Urothelium cell line (cell line): ENCODE measurements at places on chromosomes 7 and 10.

GRCh38 chr7:158816271-158816670 is 13.0 kb downstream of the ESYT2 start:
- no peak for DNase-seq

DNA sequence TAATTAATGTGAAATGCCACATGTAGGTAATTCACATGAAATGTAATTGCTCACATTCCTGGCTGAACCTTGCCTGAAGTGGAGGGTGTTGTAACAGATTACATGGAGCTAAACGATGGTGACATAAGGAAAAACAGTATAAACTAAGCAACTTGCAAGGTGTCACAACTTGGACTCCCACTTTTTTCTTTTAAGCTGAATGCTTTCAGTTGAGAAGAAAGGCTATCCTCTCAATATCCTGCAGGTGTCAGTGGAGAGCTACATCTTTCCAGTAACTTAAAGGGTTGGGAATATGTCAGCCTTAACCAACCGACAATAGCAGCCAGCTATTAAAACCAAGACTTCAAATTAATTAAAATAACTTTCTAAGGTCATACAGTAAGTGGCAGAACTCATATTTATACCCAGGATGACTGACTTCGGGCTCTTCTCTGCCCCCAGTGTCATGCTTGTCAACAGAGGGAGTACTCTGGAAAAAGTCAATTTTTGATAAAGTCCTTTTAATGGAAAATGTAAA is 33.7 kb downstream of the NRBF2 start:
- peak; percentile 58 for DNase-seq

GRCh38 chr10:53256623-53257022 is 484.0 kb upstream of the MBL2 start:
- peak; percentile 65 for DNase-seq

GRCh38 chr10:96577069-96577468 is 9.7 kb downstream of the TM9SF3 start:
- DNase-seq, result no peak

DNA sequence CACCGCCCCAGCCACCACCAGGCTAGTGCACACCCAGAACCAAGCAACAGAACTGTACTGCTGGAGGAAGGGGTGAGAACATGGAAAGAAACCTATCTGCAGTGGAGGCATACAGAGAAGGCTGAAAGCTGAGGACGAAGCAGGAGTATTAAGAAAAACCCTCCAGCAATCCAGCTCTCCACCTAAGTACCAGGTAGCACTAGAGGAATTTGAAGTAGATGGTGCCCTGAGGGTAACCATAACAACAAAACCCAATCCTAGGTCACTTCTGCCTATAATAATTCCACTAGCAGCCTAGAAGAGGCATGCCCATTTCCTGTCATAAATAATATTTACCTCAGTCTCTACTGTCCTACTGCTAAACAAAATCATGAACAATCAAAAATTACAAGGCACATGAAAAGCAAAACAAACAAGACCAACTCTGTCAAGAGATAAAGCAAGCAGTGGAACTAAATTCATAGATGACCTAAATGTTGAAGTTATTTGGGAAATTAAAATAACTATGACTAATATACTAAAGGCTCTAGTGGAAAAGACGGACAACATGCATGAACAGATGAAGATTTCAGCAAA is 51.1 kb downstream of the HYCC1 start:
- DNase-seq, result no peak

- no peak for DNase-seq
Observed at GRCh38 chr10:71801361-71801760, 28.0 kb upstream of the VSIR start.

DNA sequence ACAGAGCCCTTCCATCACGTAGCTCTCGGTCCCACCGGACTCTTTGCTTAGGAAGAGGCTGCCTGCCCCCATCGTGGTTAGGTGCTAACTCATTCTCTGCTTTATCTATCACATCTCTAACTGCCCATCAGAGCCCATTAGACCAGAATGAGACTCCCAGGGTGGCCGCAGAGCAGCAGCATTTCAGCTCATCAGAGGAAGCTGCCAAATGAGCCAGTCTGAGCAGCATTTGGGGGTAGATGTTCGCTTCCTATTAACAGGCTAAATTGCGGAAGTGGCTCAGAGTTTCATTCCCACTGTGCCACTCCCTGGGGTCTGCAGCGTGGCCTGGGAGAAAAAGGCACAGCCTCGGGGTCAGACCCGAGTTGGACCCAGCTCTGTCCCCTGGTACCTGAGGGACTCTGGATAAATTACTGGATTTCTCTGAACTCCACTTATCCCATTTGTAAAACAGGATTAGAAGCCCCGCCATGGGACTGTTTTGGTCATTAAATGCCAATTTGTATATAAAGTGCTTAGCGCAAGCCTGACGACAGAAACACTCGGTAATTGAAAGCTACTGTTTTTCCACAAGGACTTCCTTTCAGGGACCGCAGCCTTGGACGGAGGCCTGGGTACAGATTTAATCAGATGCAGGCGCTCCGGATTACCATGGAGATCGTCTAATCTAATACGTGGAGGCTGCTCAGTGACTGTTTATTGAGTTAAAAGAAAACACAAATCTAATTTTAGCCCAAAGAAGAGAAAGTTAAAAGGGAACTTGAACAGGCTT is 73.8 kb upstream of the PRLHR start:
- DNase-seq, result no peak

- peak; percentile 62 for DNase-seq
Observed at GRCh38 chr7:154794147-154794780, 208.7 kb downstream of the PAXIP1 start.

- no peak for DNase-seq
Observed at GRCh38 chr7:33776788-33777187, 128.6 kb upstream of the BMPER start.

DNA sequence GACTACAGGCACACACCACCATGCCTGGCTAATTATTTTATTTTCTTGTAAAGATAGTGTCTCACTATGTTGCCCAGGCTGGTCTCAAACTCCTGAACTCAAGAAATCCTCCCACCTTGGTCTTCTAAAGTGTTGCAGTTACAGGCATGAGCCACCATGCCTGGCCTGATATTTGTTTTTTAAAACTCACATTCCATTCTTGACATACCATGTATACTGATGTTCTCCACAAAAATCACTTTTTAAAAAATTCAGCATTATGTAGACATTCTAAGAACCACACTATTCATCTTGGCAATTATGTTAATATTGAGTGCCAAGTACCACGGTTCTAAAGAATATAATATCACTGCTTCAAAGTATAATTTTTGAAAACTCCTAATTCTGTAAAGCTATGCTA is 43.5 kb downstream of the IDE start:
- DNase-seq, result no peak

GRCh38 chr7:65731562-65732035 is 141.3 kb upstream of the VKORC1L1 start:
- no peak for DNase-seq

- no peak for DNase-seq
Observed at GRCh38 chr10:22016046-22016705, 12.6 kb upstream of the DNAJC1 start.

DNA sequence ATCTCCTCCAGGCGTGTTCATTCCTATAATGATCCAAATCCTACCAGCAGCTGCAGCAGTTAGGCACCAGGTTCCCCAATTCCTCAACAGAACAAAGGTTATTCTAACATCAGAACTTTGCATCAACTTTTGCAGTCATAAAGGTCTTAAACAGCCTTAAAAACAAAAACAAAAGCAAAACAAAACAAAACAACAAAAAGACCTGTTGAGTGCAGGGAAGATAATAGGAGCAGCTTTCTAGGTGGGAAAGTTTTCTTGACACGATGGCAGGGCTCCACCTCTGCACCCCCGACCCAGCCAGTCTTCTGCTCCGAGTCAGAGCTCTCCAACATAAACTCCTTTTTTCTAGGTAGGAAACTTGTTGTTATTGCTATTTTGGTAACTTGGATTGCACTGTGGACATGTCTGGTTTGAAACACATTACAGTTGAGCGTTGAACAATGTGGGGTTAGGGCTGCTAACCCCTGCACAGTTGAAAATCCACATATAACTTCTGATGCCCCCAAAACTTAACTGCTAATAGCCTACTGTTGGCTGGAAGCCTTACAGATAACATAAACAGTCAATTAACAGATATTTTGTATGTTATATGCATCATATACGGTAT is 77.6 kb downstream of the MTPN start:
- DNase-seq, result no peak

- DNase-seq, result no peak
Observed at GRCh38 chr7:127946847-127947246, 84.4 kb downstream of the LRRC4 start.

DNA sequence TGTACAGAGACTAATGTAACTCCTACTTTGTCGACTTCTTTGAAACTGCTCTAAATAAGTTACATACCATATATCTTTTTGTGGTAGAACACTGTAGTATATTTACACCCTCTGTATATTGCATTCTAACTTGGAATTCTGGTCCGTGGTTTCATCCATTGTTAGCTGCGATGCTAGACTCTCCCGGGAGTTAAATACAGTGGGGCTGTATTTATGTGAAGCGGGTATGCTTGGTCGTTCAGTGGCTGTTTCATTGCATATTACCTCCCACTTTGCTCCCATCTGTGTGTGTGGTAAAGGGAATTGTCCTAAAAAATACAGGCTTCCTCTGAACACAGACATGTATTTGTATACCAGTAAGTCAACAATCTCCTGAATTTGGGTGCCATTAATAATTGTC is 231.1 kb downstream of the SLC25A13 start:
- no peak for DNase-seq

DNA sequence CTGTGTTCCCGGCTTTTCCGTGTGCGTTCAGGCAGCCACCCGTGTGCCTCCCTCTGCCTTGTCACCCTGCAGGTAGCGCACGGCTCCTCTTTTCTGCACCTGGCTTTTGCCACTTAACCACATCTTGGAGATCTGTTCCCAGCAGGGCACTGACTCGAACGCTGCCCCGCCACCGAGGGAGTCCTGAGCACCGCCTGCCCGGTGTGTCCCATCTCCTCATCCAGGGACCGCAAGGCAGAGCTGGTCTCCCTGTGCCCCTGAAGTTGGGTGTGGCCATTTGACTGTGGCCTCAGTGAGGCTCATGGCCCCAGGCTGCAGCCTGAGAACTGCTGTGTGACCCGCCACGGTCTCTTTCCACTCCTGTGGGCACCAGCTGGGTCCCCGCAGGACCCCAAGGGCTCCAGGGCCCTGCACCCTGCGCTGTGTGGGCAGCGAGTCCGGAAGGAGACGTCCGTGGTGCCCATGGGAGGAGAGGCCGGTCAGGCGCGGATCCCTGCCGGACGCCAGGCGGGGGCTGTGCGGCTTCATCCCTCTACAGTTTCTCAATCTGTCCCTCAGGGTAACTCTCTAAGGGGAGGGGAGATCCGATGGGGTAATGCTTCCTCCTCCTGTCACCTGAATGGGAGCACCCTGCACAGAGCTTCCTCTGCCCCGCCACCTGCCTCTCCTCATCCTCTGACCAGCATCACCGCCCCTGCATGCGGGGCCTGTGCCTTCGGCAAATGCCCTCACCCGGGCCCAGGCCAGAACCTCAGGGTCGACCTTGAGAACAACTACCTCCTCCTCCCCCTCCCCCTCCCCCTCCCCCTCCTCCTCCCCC is 1.8 kb upstream of the INTS1 start:
- no peak for DNase-seq

DNA sequence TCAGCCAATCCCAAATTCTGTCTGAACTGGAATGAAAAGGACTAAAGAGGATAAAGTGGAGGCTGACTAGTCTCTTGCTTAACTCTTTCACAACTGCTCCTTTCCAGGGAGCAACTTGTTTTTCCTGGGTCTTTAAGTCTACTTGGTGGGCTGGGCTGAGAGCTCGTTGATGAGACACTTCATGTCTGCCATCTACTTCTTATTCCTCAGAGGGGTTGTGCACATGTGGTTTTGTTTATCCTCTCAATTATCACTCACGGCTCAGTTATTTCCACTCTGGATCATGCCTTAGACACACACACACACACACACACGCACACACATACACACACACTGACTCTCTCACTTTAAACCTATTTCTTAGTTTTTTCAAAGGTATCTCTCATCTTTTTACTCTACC is 298.6 kb upstream of the MTPN start:
- no peak for DNase-seq

- no peak for DNase-seq
Observed at GRCh38 chr7:30831227-30831626, 60.0 kb downstream of the MINDY4 start.

DNA sequence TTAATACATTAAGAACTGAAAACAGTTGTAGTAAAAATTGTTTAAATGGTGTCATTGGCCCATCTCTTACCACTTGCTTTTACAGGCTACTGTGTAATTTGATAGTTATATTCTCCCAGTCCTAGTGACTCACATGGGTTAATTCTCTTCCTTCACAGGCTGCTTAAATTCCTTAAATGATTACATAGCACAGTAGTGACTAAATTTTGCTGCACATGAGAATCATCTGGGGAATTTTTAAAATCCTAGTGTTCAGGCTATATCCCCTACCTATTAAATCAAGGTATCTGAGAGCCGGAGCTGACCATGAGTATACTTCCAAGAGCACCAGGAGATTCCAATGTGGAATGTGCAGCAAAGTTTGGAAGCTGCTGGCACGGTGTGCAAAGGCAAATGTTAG is 45.3 kb upstream of the ZNF800 start:
- DNase-seq, result peak; percentile 42

DNA sequence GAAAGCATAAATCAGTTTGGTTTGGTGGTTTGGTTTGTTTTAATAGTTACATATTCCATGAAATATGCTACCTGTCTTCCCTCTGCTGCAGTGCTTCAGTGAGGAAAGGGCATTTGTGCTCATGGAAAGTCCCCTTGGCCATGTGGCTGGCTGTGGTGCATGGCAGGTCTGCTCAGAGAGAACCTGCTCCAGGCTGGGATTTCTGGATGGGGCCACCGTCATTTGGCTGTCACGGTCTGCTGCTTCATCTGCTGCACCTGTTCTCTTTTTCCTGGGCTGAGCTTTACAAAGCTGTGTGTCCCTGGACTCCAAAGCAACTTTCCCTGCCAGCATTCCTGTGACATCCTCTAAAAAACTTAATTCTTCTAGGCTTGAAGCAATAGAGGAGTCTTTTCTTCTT is 8.9 kb downstream of the CDK14 start:
- DNase-seq, result no peak

GRCh38 chr7:121163699-121164098 is 165.1 kb upstream of the WNT16 start:
- DNase-seq, result no peak

GRCh38 chr7:41656366-41656765 is 46.5 kb downstream of the INHBA start:
- DNase-seq, result no peak

DNA sequence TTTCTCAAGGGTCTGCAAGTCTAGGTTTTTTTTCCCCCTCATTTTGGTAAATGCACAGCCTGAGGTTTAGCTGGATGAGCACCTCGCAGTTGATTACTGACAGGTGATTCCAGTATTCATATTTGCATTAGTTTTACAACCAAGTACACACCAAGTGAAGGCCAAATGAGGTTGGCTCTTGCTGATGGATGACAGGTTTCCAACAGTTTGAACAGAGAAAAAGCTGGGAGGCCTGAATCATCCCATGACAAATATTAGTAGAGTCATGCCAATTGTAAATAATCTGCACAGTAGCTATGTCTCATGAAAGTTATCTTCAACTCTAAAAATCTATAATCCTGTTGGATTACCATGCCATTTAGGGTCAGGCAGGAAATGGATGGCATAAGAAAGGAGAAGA is 399.8 kb downstream of the HTR7 start:
- DNase-seq, result no peak

GRCh38 chr10:94232711-94233383 is 129.9 kb downstream of the NOC3L start:
- no peak for DNase-seq

- no peak for DNase-seq
Observed at GRCh38 chr10:14926722-14927416, 27.0 kb downstream of the DCLRE1C start.
